Stimulated activated CD4-positive, alpha-beta T cell treated with anti-CD3 and anti-CD28 coated beads, Interleukin-4, amount 100 ng/mL, for 24 hours (primary cell): ENCODE measurements at places on chromosomes 11 and 22.

GRCh38 chr11:35180317-35181233 lies 41.6 kb downstream of the CD44 start:
- DNase-seq = no peak

DNA sequence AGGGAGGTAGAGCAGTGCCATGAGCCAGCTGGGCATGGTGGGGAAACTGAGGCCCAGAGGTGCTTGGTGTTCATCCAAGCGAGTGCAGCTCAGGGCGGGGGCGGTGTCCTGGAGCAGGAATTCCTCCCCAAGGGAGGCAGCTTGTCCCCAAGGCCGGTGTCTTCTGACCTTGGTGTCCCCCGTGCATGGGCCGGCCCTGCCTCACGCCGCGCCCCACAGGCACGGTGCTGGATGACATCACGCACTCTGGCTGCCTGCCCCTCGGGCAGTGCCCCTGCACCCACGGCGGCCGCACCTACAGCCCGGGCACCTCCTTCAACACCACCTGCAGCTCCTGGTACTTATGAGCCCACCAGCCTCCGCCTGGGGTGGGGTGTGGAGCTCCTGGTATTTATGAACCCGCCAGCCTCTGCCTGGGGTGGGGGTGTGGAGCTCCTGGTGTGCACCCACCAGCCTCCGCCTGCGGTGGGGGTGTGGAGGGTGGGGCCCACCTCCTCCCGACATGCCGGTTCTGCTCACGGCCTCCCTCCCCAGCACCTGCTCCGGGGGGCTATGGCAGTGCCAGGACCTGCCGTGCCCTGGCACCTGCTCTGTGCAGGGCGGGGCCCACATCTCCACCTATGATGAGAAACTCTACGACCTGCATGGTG lies 6.7 kb downstream of the MUC5B start:
- no peak for DNase-seq

- DNase-seq = no peak
These were observed 17.1 kb downstream of the PATZ1 start for GRCh38 chr22:31329029-31329428.

GRCh38 chr11:110519796-110520195 lies 90.0 kb downstream of the FDX1 start:
- no peak for DNase-seq

GRCh38 chr11:94895971-94896370 lies 77.4 kb downstream of the CWC15 start:
- DNase-seq = no peak

GRCh38 chr11:83862691-83863090 lies 576.5 kb upstream of the CCDC90B start:
- DNase-seq = no peak

GRCh38 chr11:98725471-98725870 lies 295.3 kb upstream of the CNTN5 start:
- no peak for DNase-seq

- DNase-seq = no peak
These were observed 22.6 kb upstream of the APLP2 start for GRCh38 chr11:130047141-130047540.

DNA sequence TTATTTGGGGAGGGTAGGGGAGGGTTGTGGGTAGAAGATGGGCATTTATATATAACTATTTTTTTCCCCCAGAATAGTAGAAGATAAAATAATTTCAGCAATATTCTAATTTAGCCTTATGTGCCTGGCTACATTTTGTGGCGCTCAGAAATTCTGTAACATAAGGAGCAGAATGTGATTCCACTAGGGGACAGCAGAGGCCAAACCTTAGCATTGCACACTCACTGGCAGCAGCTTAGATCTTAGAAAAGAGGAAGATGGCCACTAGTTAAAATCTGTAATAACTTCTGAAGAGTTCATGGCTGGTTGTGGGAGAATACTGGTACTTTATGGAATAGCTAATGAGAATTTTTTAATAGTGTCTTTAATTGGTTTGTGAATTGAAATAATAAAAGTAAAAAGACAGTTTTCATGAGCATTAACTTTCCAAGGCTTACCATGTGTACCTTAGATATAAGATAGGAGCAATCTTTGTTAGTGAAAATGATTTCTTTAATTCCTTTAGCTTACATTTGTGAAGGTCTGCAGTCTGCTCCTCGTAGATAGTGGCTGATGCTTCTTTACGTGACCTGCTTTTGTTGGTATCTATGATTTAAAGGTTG lies 33.1 kb downstream of the DDX10 start:
- peak; percentile 30 for DNase-seq

GRCh38 chr22:19811211-19811621 lies 43.5 kb downstream of the GNB1L start:
- no peak for DNase-seq

GRCh38 chr11:129611661-129612446 lies 203.8 kb upstream of the TMEM45B start:
- DNase-seq = no peak

- no peak for DNase-seq
These were observed 33.2 kb upstream of the CRYBB3 start for GRCh38 chr22:25166266-25167040.

- no peak for DNase-seq
These were observed 9.8 kb downstream of the PACSIN2 start for GRCh38 chr22:43005106-43005505.
